IgD-negative memory B cell (primary cell): ENCODE measurements at places on chromosomes 6 and 20. TPM values are rescaled to one million over a fixed set of nuclear protein-coding genes. Genes with fewer than 3 reads are reported as not detected.

Gene FIG4
- 45.2 TPM for polyA plus RNA-seq

Gene TFAP2D
- not detected for polyA plus RNA-seq

Gene NT5E
- 118 TPM for polyA plus RNA-seq

Gene SLC22A7
- polyA plus RNA-seq = not detected

Gene C6orf141
- not detected for polyA plus RNA-seq

Gene GJA10
- polyA plus RNA-seq = not detected

Gene SLC17A2
- polyA plus RNA-seq = not detected

Gene TAAR9
- polyA plus RNA-seq = not detected

Gene TNFRSF6B
- polyA plus RNA-seq = not detected

Gene RRBP1
- polyA plus RNA-seq = 6.1 TPM

Gene BMP7
- not detected for polyA plus RNA-seq

Gene GNMT
- polyA plus RNA-seq = 1.2 TPM

Gene PRRT1
- not detected for polyA plus RNA-seq

Gene C6orf118
- polyA plus RNA-seq = not detected

Gene KCNQ5
- polyA plus RNA-seq = 6.9 TPM

Gene TAB2
- 8.1 TPM for polyA plus RNA-seq

Gene TNFAIP3
- polyA plus RNA-seq = 40.7 TPM

Gene TUBB2B
- polyA plus RNA-seq = 0.55 TPM

Gene BPIFA1
- not detected for polyA plus RNA-seq

Gene TREM1
- polyA plus RNA-seq = 0.58 TPM

Gene DAAM2
- not detected for polyA plus RNA-seq

Gene SLC24A3
- polyA plus RNA-seq = not detected

Gene CRISP3
- polyA plus RNA-seq = not detected

Gene MYL9
- 2.9 TPM for polyA plus RNA-seq

Gene NRM
- polyA plus RNA-seq = 56.1 TPM

Gene FAM184A
- polyA plus RNA-seq = 0.09 TPM

Gene SNRNP48
- 6.9 TPM for polyA plus RNA-seq

Gene NTSR1
- polyA plus RNA-seq = not detected

Gene IP6K3
- polyA plus RNA-seq = not detected

Gene NR2E1
- not detected for polyA plus RNA-seq

Gene LAMA5
- 10.1 TPM for polyA plus RNA-seq

Gene SNAP91
- polyA plus RNA-seq = not detected

Gene BEND3
- 0.90 TPM for polyA plus RNA-seq

Gene KCNK5
- not detected for polyA plus RNA-seq

Gene FAM83C
- polyA plus RNA-seq = not detected

Gene PIGU
- polyA plus RNA-seq = 19.8 TPM

Gene GSTA2
- not detected for polyA plus RNA-seq

Gene TSHZ2
- polyA plus RNA-seq = 0.73 TPM

Gene TCP1
- polyA plus RNA-seq = 82.7 TPM

Gene LY86
- 394 TPM for polyA plus RNA-seq

Gene SFTA2
- polyA plus RNA-seq = 0.60 TPM

Gene EYS
- polyA plus RNA-seq = 0.04 TPM

Gene LRRC1
- polyA plus RNA-seq = 5.0 TPM

Gene C4B
- polyA plus RNA-seq = not detected

Gene PDE10A
- polyA plus RNA-seq = not detected

Gene SCRT2
- polyA plus RNA-seq = not detected

Gene TREML2
- polyA plus RNA-seq = 12.4 TPM

Gene PCED1A
- 18.2 TPM for polyA plus RNA-seq

Gene BPI
- polyA plus RNA-seq = not detected

Gene GLP1R
- not detected for polyA plus RNA-seq

Gene FILIP1
- polyA plus RNA-seq = not detected

Gene RTEL1
- polyA plus RNA-seq = 2.6 TPM
